Lower leg skin (tissue), 4 donors: ENCODE measurements at places on chromosomes 2 and 18. TPM values are rescaled to one million over a fixed set of nuclear protein-coding genes. Genes with fewer than 3 reads are reported as not detected.
A peak's percentile ranks its signal among the peaks of the same experiment; 100 is the strongest.

DNA sequence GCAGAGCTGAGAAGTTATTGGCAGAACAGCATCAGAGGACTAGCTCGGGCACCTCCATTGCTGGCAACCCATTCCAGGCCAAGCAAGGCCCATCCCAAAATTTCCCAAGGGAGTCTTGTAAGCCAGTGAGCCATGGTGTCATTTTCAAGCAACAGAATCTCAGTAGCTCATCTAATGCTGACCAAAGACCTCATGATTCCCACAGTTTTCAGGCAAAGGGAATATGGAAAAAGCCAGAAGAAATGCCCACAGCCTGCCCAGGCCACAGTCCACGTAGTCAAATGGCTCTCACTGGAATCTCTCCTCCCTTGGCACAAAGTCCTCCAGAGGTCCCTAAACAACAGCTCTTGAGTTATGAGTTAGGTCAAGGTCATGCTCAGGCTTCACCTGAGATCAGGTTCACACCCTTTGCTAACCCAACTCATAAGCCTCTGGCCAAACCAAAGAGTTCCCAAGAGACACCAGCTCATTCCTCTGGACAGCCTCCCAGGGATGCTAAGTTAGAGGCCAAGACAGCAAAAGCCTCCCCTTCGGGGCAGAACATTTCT lies 2.6 kb downstream of the SMARCAL1 start:
- no peak for DNase-seq

DNA sequence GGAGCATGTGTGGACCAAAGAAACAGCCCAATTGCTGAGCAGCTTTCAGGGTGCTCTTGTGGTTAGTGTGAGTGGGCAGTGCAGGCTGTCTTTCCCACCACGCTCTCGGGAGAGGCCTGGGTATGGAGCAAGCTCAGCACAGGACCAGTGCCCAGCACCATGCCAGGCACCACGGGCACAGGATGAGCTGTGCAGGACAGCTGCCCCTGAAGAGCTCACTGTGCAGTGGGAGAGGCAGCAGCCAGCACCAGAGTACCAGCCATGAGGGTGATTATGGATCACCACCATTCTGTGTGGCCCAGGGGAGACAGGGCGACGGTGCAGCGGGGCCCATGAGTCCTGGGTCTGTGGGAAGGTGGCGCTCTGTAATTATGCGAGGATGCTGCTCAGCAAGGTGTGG lies 29.7 kb upstream of the FAHD2A start:
- peak; percentile 43 for DNase-seq

DNA sequence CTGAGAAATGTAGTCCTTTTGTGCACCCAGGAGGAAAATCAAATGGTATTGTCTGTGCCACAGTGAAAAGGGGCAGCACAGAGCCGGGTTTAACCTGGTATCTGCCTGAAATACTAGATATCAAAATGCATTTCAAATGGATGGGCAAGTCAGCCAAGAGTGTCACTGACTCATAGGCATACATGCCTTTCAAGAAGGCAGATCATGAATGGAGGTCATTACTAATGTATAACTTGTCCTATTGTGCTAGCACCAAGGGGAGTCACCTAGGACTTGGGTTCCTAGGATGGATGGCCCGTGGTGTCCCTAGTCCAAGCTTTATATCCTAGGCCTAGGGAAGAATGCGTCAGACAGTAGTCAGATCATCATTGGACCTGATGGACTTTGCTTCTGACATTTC lies 49.9 kb downstream of the TCF7L1 start:
- DNase-seq, result no peak

DNA sequence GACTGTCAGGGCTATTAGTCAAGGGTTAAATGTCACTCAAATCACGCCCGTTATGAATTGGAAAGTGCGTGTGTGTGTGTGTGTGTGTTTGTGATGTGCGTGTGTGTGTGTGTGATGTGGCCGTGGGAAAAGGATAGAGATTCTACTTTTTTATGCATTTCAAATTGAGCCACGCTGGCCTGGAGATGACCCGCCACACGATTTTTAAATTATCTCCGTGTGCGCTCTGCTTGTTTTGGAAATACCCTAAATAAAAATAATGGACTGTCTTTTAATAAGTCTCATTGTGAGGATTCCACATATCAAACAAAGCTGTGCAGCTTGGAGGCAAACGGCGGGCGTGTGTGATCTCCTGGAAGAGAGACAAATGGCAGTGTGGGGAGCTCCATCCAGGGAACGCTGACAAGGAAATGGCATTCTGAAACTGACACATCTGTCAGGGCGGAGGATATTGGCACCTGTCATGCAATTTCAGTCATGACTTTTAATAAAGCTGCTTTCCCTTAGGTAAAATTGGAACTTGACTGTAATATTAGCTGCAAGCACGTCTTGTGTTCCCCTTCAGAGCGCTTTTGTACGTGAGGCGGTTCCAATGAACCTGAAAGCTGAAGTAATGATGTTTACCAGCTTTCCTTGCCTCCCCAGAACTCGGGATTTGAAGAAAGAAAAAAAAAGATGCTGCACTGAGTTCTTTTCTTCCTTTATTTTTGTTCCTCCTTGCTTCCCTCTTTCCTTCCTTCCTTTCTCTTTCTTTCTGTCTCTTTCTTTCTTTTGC lies 381.8 kb upstream of the SMIM21 start:
- no peak for DNase-seq

DNA sequence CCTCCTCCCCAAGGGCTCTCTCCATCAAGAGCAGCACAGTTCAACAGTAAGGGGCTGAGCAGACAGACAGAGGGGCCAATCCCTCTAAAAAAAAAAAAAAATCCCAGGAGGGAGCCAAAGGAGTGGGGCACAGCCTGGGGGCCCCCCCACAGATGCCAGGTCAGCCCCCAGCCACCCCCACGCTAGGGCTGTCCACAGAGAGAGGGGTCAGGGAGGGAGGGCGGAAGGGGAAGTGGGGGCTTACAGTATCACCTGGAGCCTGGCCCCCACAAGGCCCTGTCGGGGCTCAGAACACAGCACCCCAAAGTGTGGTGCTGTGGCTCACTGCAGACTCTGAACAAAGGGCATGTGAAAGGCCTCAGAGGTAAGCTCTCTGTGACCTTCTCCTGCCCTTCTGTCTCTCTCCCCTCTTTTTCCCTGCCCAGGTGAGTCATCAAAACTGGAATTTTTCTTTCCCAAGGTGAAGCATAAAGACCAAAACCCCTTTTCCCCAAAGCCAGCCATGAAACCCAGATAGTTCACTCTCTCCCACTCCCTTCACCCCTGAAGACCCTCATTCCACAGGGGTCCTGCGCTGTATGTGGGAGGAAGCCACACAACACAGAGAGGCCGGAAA lies 13.9 kb downstream of the BIN1 start:
- DNase-seq, result no peak

DNA sequence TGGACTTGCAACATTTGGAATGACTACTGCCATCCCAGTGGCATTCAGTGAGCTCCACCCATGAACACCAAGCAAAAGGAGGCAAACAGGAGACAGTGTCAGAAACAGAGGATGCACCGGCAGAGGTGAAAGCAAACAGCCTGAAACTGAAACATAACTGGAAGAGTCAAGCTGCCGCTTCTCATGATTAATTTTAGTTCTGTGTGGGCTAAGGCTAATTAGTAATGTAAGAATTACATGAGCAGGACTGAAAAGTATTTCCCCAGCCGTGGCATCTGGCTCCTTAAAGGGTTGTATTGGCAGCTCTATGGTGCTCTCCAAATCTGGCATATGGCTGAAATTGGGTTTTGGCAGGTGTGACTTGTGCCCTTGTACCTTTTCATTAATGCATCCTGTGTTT lies 1108.1 kb downstream of the TSN start:
- DNase-seq, result no peak

- DNase-seq, result no peak
These were observed 43.7 kb downstream of the CD8B2 start for GRCh38 chr2:106530866-106531265.

- DNase-seq, result no peak
These were observed 29.2 kb upstream of the MSH2 start for GRCh38 chr2:47373747-47374146.

- no peak for DNase-seq
These were observed 25.5 kb upstream of the SAG start for GRCh38 chr2:233281992-233282603.

GRCh38 chr2:33208400-33208799 lies 261.6 kb downstream of the LTBP1 start:
- no peak for DNase-seq

GRCh38 chr2:73839653-73840411 lies 11.1 kb downstream of the STAMBP start:
- no peak for DNase-seq

- DNase-seq, result peak; percentile 59
These were observed 5.3 kb upstream of the TMEM37 start for GRCh38 chr2:119426396-119426675.

DNA sequence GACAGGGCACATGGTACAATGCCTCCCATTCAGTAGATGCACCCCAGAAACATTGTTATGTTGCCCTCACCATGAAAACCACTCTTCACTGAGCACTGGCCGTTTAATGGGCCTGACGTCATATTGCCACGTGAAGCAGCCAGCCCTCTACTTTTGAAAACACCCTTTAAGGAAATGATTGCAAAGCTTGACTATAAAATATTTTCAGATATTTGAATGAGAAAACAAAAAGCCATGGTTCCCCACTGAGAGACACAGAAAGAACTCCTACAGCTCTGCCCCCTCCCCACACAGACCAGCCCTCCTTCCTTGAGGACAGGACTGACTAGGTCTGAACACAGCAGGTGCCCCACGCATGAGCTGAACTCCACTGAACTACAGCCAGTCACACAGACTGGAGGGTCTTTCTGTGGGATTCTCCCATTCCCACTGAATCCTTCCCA lies 349.1 kb downstream of the ANAPC1 start:
- no peak for DNase-seq

DNA sequence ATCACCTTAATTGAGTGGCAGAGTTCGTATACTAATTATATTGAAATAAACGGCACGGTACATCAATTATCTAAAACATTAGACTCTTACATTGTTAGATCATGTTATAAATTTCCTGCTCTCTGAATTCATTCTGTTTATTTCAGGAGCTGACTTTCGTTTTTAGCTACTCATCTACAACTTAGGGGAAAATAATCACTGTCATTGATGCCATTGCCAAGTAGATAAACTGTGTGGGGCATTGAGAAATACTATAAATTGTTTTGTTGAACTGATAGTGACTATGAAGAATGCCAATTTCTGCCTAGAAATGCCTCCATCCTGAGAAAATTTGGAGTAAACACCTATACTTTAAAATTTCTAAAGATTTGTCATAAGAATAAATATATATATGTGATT lies 17.5 kb downstream of the ABCB11 start:
- DNase-seq, result no peak

DNA sequence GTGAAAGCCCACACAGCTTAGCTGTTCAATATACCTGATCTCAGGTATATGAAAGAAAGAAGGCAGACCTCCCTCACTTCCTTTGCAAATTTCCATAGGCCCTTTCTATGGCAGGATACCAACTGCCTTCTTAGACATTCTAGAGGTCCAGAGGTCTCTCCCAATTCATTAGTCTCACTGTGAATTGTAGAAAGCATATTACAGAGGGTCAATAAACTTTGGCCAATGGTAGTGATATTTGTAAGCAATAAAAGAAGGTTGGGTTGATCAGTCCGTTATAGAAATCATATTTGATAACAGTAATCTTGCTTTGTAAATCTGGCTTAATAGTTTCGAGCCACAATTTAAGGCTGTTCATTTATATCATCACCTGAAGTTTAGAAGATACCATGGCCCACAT lies 50.7 kb upstream of the ATP8B1 start:
- DNase-seq, result no peak

DNA sequence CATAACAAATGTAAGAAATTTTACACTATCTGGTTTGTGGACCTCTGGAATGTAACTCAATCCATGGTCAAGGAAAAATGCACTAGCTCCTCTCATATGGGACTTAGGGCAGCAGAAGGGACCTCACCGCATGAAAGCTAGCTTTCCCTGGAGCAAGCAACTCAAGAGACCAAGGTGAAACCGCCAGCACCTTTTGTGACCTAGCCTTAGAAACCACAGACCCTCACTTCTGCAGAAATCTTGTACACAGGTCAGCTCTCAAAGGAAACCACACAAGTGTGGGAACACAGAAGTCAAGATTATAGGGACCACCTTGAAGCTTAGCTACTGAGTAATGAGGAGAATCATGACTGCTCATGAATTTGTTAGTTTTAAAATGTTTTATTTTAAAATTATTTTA lies 222.5 kb downstream of the DLGAP1 start:
- DNase-seq, result no peak

- DNase-seq, result no peak
These were observed 157.0 kb downstream of the MGAT5 start for GRCh38 chr2:134410831-134411231.

DNA sequence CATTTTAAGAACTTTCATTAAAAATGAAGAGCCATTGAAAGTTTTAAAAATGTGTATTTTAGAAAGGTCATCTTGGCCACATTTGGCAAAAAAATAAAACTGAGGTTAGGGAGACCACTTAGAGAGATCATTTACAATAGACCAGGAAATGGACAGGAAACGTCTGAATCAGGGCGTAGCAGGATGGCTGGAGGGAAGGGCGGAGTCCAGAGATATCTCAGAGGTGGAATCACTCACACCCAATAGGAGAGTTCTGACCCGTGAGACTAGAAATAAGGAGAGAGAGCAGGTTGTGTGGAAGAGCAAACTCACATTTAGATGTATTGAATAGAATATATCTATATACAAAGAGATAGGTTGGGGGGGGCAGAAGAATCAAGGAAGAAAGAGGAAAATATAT lies 373.4 kb downstream of the METTL4 start:
- no peak for DNase-seq

- no peak for DNase-seq
These were observed 75.6 kb upstream of the ITGB6 start for GRCh38 chr2:160275656-160276055.

DNA sequence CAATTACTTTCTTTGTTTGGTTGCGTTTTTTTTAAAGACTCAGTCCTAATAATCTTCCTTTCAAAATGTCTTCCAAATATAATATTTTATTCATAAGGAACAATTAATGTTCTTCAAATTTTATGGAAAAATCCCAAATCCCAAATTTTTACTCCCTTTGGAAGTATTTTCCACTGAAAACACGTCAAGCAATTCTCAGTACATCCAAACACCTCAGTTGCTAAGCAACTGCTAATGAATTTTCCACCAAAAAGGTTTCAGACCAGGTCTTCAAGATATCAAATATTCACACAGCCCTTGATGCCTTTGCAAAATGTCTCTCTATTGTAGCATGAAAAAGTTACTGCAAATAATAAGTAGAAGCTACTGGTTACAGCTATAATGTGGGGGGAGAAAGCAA lies 140.1 kb downstream of the DSEL start:
- no peak for DNase-seq

DNA sequence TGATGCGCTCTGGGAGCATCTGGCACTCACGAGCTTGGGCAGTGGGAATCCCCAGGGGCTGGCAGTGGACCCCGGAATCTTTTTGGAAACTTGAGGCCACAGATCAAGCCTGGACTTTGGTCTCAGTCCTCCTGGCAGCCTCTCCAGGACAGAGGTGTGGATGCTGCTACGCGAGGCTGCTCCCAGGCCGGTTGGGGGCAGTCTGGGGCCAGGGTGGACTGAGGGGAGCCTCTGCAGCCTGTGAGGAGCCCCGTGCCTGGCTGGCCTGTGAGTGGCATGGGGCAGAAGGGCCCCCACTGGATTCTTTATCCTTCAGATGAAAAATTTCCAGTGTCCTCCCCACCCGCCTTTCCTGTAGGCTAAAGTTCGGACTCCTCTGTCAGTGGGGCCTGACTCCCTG lies 12.7 kb upstream of the DES start:
- DNase-seq, result no peak

- DNase-seq, result no peak
These were observed 98.7 kb upstream of the SLC66A3 start for GRCh38 chr2:11056614-11057013.

ARHGEF4 gene
- total RNA-seq, result 108 TPM

KHK gene
- 2.5 TPM for total RNA-seq

IL1B gene
- 0.47 TPM for total RNA-seq

SNORC gene
- total RNA-seq, result 13.9 TPM

PLEKHA3 gene
- 2.7 TPM for total RNA-seq

NT5C1B gene
- total RNA-seq, result not detected

SPATA3 gene
- total RNA-seq, result not detected
